ENCODE measurements at places on chromosomes 5 and 9.
A peak's percentile ranks its signal among the peaks of the same experiment; 100 is the strongest.

GRCh38 chr9:105500108-105500766, 52.4 kb downstream of the FSD1L start:
- no peak for DNase-seq

GRCh38 chr9:126159430-126160060, 167.1 kb upstream of the MVB12B start:
- DNase-seq: no peak

- no peak for DNase-seq
Measured at GRCh38 chr9:80561526-80561925, 989.8 kb downstream of the TLE4 start.

GRCh38 chr9:124835026-124835557, 18.2 kb upstream of the WDR38 start:
- DNase-seq: no peak

- no peak for DNase-seq
Measured at GRCh38 chr5:143205386-143205785, 198.1 kb downstream of the NR3C1 start.

GRCh38 chr5:95087816-95088317, 197.0 kb downstream of the MCTP1 start:
- no peak for DNase-seq

DNA sequence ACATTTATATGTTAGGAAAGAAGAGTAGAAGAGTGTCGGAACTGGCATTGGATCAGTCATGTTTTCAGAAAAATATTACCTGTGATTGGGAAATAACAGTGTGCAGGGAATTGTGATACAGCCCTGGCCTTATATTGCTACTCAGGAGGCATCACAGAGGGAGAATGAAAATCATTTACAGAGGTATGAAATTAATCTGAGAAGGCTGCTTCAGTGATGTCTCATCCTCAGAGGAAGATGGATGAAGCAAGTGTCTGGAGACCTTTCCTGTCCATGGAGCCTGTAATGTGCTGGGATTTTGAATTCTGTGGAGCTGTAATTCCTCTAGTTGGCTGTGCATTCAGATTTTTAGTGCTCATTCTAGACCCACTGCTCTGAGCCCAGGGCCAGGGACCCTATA, 3.8 kb downstream of the ACTBL2 start:
- no peak for DNase-seq

DNA sequence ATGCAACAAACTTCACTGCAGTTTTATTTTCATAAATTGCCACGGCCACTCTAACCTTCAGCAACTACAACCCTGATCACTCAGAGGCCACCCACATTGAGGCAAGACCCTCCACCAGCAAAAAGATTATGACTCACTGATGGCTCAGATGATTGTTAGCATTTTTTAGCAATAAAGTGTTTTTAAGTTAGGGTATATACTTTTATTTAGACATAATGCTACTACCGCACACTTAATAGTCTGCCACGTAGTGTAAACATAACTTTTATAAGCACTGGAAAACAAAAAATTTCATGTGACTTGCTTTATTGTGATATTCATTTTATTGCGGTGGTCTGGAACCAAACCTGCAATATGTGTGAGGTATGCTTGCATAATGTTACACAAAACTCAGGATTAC, 257.9 kb downstream of the ZSWIM6 start:
- no peak for DNase-seq

- no peak for DNase-seq
Measured at GRCh38 chr9:128275198-128276007, at the start of gene GOLGA2. GOLGA2 (minus strand) TSS chr9:128276007; CDS start chr9:128275976, 31 bp downstream.

GRCh38 chr9:123893831-123894460, 36.0 kb downstream of the DENND1A start:
- DNase-seq: no peak

GRCh38 chr9:21810388-21810787, 8.0 kb downstream of the MTAP start:
- DNase-seq: no peak

- DNase-seq: no peak
Measured at GRCh38 chr5:8123559-8123958, 254.6 kb downstream of the MTRR start.

GRCh38 chr5:9046756-9047481, 499.0 kb downstream of the SEMA5A start:
- no peak for DNase-seq

DNA sequence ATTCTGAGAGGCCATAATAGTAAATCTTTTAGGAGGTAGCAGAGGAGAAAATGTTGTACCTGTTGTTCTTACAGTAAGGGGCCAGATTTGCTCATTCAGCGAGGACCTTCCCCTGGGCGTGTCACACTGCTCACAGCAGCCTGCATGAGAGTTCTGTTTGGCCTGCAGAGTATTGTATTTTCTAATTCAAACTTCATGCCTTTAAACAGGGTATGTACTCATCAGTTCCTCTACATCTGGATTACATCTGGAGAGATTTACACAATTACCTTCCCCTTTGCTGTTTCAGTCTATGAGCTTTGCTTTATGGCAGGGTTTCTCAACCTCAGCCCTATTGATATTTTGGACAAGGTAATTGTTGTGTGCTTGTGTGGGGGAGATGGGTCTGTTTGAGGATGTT, 170.9 kb upstream of the STK32A start:
- no peak for DNase-seq

- no peak for DNase-seq
Measured at GRCh38 chr5:54718656-54719055, 201.1 kb downstream of the SNX18 start.

- DNase-seq: no peak
Measured at GRCh38 chr5:24624872-24625271, 19.9 kb downstream of the CDH10 start.

DNA sequence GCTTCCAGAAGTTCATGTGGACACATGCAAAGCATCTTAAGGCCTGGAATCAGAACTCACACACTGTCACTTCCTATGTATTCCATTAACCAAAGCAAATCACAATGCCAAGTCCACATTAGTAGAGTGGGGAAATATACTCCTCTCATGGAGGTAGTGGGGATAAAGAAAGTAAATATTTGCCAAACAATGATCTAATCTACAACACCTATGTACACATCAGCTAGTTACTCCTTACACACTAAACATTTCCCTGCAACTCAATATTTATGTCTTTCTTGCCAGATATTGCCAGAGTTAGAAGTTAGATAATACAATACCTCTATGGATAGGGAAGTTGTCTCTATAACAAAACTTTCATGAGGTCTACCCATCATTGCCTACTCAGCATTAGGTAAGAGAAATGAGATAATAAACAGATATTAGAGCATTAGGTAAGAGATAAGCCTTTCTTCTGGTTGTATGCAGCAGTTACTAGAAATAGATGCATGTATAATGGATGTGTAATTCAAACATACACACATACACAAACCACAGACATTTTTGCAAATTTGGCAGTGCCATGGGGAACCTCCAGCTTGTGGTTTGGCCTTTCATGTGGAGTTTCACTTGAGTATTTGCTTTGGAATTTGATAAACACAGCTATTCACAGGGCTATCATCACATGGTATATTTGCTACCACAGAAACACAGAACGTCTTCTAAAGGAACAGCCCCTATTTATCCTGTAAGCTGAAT, 196.5 kb downstream of the TLE1 start:
- no peak for DNase-seq

GRCh38 chr5:96868603-96869371, 7.5 kb upstream of the ERAP2 start:
- no peak for DNase-seq

DNA sequence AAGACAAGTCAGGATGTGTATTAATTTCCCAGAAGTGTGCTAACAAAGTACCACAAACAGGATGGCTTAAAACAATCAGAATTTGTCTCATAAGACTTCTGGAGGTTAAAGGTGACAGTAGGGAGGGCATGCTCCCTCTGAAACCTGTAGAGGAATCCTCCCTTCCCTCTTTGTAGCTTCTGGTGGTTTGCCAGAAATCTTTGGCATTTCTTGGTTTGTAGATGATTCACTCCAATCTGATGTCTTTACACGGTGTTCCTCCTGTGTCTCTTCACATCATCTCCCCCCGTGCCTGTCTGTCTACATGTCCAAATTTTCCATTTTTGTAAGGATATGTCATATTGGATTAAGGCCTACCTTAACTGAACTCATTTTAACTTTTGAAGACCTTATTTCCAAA, 471.5 kb downstream of the ZNF608 start:
- DNase-seq: no peak

DNA sequence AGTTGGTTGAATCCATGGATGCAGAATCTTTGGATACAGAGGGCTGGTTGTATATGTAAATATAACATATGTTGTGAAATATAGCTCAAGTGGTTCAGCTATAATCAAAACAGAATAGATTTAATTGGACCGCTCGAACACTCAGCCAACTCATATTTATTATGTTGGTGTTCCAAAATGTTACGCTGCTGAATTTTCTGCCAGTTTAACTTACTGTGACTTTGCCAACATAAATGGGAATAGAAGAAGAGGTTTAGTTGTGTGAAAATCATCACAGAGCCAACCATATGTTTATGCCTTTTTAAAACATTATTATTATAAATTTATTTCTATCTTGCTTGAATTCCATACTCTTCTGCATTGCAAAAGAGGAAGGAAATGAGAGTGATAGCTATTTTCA, 178.2 kb upstream of the FBXL7 start:
- no peak for DNase-seq

GRCh38 chr9:79583952-79584654, 12.3 kb downstream of the TLE4 start:
- no peak for DNase-seq

DNA sequence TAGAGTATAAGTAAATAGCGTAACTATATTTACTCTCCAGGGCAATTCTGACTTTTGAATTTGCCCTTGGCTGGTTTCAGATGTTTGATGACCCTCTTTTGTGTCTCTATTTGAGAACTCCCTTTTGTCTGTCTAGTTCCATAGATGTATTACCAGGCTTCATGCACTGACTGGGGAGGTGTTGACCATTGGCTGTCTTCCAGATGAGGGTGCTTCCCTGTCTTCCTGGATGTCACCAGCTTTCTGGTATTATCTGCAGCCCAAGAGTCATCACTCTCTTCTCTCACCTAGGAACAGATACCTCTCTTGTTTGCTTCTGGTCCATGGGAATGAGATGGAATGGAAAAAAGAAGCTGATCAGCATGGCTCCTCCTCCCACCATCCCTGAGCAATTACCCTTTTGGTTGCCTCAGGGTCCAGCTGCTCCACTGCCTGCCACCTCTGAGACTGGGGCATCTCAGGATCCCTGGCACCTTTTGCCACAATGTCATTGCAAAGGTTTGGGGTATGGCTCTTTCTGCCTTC, 58.7 kb upstream of the TMED7 start:
- no peak for DNase-seq

DNA sequence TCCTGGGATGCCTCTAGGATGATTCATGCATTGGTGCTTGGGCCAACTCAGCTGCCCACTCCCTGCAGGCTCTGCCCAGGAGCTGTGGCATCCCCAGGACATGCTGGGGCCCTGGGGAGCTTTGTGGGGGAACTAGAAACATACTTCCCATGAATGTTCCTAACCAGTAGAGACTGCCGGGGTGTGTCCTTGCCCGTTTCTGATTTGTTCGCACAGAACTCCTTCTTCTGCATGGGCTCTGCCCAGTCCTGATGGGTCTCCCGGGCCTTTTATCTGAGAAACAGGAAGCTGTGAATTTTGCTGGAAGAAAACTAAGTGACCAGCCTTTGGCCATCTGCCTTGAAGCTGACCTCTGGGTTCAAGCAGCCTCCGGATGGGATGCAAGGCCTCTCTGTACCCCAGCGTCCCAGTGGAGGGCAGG, 71.6 kb upstream of the RNU6ATAC start:
- no peak for DNase-seq

DNA sequence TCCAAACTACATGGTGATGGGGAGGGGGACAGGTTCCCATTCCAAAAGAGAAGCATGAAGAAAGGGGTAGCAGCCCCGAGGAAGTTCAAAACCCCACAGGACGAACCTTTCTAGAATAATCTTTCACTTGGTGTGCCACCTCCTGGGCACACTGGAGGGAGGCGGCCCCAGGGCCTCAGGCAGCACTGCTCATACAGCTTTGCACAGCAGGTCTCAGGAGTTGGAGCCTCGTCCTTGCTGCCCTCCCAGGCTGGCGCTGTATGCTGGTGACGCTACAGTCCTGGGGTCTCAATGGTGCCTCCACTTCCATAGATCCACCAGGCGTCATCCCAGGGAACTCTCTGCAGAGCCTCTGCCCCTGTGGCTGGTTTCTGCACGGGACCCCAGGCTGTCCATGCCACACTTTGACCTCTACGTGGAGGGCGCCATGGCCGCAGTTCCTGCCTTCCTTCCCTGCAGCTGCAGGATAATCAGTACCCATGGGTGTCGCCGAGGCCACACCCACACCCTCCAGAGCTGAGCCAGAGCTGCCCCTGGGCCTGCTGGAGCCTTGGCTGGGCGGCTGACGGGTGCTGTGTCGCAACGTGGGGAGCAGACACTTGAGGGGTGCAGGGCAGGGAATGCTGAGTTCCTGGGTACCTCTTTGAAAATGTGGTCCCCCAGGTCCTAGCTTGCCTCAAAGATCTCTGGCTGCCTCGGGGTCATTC, 95.3 kb downstream of the COL5A1 start:
- no peak for DNase-seq

- DNase-seq: no peak
Measured at GRCh38 chr5:135243556-135244285, 155.3 kb downstream of the MACROH2A1 start.

DNA sequence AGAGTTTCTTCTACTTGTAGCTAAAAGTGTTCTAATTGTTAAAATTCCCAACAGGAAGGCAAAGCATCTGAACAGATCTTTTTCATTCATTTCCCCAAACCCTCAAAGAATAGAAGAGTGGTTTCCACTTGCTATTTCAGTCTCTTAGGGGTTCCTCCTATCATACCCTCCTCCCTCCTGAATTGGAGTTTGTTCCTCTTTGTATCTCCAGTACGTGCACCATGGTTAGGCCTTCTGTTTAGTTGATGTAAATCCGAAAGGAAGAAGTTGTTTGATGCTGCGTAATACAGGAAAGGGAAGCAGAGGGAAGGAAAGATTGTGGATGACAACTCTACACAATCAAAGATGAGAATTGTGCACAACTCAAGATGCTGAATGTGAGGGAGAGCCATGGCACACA, 303.6 kb downstream of the PIK3R1 start:
- no peak for DNase-seq

GRCh38 chr9:132079391-132080091, at the start of gene MED27:
MED27 (minus strand) TSS chr9:132079867; CDS start chr9:132079844, 23 bp downstream.
- peak; percentile 89 for DNase-seq

- DNase-seq: no peak
Measured at GRCh38 chr9:34600908-34601307, 11.0 kb downstream of the RPP25L start.

- DNase-seq: no peak
Measured at GRCh38 chr9:16103620-16104397, 551.0 kb downstream of the CCDC171 start.

- DNase-seq: no peak
Measured at GRCh38 chr5:159567461-159567860, 237.2 kb upstream of the IL12B start.

DNA sequence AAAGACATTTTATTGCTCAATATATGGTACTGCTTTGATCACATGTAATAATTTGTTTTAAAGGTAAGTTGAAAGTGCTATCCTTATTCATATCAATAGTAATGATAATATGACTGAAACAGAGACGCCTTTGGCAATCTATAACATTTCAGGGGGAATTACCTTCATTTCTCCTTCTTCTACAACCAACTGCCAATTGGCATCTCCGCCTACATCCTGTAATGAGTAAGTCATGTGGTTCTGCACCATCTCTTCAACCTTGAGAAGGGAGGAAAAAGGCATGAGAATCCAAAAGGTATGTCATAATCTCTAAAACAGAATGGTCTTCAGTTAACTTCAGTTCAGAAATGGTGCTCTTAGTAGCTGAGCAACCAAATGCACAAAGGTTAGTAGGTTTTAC, 52.4 kb downstream of the HMGCR start:
- no peak for DNase-seq

Data from T-helper 17 cell (primary cell).